Activated CD8-positive, alpha-beta memory T cell treated with anti-CD3 and anti-CD28 coated beads, Interleukin-2, amount 10 ng/mL, durations not matched to agents 7 days and 5 days (primary cell): ENCODE measurements at places on chromosomes 7 and 10.

DNA sequence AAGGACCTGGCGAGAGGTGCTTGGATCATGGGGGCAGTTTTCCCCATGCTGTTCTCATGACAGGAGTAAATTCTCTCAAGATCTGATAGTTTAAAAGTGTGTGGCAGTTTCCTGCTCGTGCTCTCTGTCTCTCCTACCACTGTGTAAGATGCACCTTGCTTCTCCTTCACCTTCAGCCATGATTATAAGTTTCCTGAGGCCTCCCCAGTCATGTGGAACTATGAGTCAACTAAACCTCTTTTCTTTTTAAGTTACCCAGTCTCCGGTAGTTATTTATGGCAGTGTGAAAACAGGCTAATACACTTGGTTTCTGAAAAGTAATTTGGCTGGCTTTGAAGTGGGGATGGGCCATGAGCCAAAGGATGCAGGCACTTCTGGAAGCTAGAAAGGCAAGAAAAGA, 268.0 kb upstream of the KAT6B start:
- no peaks in the 10 kb centered on the region for H3K27me3 ChIP-seq
- no peak overlapping the region for H3K4me3 ChIP-seq
- H3K4me1 ChIP-seq: peaks cover 2% of the 10 kb centered on the region

- H3K4me1 ChIP-seq: peaks cover 83% of the 10 kb centered on the region
- H3K27me3 ChIP-seq: peaks cover 10% of the 10 kb centered on the region
- peak overlapping the region; percentile 14 for H3K27ac ChIP-seq
- H3K4me3 ChIP-seq: no peak overlapping the region
Observed at GRCh38 chr7:35727571-35727970, 32.6 kb upstream of the HERPUD2 start.

GRCh38 chr7:140022582-140023211, 40.1 kb downstream of the PARP12 start:
- H3K4me1 ChIP-seq: no peaks in the 10 kb centered on the region
- H3K36me3 ChIP-seq: peaks cover 43% of the 10 kb centered on the region
- no peak overlapping the region for H3K4me3 ChIP-seq
- no peaks in the 10 kb centered on the region for H3K27me3 ChIP-seq

DNA sequence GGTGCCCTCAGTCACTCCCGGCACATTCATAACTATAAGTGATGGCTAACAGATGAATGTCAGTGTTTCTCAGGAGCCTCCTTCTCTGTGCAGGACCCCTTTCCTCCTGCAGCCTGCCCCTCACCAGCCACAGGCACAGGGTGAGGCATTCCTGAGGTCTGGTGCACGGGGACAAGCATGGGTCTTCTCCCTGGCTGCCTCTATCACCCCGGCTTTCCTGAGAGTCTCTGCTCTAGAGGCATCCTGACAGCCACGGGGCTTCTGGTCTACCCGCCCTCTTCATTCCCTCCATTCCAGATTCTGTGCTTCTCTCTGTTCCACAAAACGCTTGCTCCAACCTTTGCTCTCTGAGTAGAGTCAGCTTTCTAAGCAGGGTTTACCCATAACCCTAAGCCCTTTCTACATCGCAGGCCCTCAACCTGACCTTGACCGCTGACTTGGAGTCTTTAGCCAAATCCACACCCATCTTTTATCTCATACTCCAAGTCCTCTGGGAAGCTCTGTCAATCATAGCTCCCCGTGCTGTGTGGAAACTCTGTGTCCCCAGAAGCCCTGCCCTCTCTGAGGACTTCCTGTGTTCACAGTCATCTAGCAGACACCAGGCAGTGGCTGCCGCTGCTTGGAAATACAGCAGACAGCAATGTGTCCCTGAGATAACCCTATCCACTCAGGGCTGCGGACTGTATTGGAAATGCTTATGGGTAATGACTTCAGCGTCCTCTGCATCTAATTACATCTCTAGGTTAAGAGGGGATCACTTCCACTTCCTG, 159.0 kb downstream of the SFMBT2 start:
- DNase-seq: no peak
- no peaks in the 10 kb centered on the region for H3K27me3 ChIP-seq
- no peak overlapping the region for H3K4me3 ChIP-seq
- H3K27ac ChIP-seq: no peak overlapping the region
- peaks cover 28% of the 10 kb centered on the region for H3K36me3 ChIP-seq

DNA sequence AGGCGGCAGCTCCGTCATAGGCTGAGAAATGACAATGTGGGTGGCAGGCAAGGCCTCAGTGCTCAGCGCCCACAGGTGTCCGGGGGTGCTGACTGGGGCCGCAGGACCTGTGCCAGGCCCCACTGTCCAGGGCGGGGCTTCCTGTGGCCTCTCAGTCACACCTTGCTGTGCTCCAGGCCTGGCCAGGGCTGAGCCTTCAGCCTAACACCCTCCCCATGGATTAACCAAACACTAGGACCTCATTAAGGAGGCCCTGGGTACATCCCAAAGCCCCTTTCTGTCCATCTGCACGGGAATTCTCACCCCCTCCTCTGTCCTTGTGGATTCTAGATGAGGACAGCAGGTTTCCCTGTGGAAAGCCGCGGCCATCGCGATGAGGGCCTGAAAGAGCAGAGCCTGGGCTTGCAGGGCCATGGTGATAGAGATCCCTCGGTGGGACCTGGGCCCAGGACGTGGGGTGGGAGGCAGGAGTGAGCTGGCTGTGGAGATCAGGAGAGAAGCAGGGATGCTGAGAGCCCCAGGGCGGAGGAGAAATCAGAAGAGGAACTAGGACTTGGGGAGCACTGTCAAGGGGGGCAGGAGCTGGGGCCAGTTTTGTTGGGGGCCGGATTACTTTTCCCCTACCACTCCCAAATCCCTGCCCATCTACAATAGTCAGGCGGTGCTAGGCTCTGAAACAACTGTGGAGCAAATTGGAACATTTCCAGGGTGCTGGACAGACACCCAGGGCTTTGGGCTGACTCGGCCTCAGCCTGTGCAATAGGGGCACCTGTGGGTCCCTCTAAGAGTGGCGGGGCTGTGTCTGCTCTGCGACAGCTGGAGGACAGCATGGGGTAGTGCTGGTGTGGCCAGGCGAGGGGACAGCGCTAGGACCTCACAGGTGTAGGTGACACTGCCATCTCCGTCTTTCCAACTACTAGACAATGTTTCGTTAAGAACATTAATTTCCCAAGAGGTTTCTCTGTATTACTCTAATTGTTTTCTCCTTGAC, 23.3 kb upstream of the MNX1 start:
- no peak for DNase-seq
- H3K4me1 ChIP-seq: peaks cover 3% of the 10 kb centered on the region
- H3K36me3 ChIP-seq: no peaks in the 10 kb centered on the region
- H3K4me3 ChIP-seq: no peak overlapping the region
- no peak overlapping the region for H3K27ac ChIP-seq

GRCh38 chr7:22051886-22052673, 106.4 kb upstream of the CDCA7L start:
- H3K4me3 ChIP-seq: no peak overlapping the region
- no peaks in the 10 kb centered on the region for H3K4me1 ChIP-seq
- no peaks in the 10 kb centered on the region for H3K36me3 ChIP-seq
- H3K27me3 ChIP-seq: peaks cover 40% of the 10 kb centered on the region
- H3K27ac ChIP-seq: no peak overlapping the region

- no peak for DNase-seq
- H3K27me3 ChIP-seq: peaks cover 63% of the 10 kb centered on the region
- no peak overlapping the region for H3K27ac ChIP-seq
- H3K4me1 ChIP-seq: peaks cover 18% of the 10 kb centered on the region
- no peaks in the 10 kb centered on the region for H3K36me3 ChIP-seq
- H3K4me3 ChIP-seq: no peak overlapping the region
Observed at GRCh38 chr10:75397496-75398199, 3.9 kb downstream of the ZNF503 start.
